Right cardiac atrium (tissue), 5 donors: ENCODE measurements at places on chromosomes 1 and 21. TPM values are rescaled to one million over a fixed set of nuclear protein-coding genes. Genes with fewer than 3 reads are reported as not detected.

C4BPA gene
- not detected for polyA plus RNA-seq

SIK1 gene
- 7.7 TPM for polyA plus RNA-seq

- no peak for DNase-seq
These were observed 5.5 kb upstream of the CD84 start for GRCh38 chr1:160584784-160585183.

- DNase-seq: no peak
These were observed 483.4 kb downstream of the NPHP4 start for GRCh38 chr1:5508669-5509330.

DNA sequence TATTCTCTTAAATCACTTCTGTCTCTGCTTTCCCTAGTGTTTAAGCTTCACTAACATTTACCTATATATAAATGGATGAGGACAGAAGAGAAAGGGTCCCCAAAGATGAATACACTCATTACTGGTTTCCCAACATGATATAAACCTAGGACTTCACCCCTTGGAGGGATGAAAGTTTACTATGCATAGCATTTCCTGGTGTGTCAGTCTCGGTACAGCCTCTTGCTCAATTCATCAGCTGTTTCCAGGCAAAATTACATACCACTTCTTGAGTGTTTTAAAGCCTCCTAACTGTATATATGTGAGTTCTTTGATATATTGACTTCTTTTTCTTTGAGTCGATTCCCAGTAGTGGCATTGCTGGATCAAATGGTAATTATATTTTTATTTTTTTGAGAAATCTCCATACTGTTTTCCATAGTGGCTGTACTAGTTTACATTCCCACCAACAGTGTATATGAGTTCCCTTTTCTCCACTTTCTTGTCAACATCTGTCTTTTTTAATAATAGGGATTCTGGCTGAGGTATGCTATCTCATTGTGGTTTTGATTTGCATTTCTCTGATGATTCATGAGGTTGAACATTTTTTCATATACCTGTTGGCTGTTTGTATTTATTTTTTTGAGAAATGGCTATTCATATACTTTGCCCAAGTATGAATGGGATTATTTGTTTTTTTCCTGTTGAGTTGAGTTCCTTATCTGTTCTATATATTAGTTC, 259.3 kb upstream of the CACYBP start:
- DNase-seq: no peak
